Spleen (tissue), 13 donors: ENCODE measurements at places on chromosomes 4 and X. TPM values are rescaled to one million over a fixed set of nuclear protein-coding genes. Genes with fewer than 3 reads are reported as not detected.

- DNase-seq = no peak
- no peaks in the 10 kb centered on the region for H3K27me3 ChIP-seq
- H3K4me1 ChIP-seq = no peaks in the 10 kb centered on the region
These were observed 613.5 kb downstream of the IQCM start for GRCh38 chr4:149202117-149202516.

DNA sequence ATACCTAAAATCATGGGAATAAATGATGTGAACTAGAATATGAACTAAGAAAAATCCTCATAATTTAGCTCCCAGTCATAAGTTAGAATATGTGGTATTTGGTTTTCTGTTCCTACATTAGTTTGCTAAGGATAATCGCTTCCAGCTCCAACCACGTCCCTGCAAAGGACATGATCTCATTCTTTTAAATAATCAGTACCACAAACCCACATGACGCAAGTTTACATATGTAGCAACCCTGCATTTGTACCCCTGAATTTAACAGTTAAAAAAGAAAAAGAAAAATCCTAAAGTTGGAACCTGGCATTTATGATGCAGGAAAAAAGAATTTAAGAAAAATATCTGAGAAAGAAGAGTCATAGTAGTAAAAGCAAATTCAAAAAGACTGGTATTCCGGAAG, 13.3 kb downstream of the UBA6 start:
- no peak overlapping the region for H3K4me3 ChIP-seq
- H3K27ac ChIP-seq = no peak overlapping the region
- no peaks in the 10 kb centered on the region for H3K4me1 ChIP-seq
- DNase-seq = no peak

DNA sequence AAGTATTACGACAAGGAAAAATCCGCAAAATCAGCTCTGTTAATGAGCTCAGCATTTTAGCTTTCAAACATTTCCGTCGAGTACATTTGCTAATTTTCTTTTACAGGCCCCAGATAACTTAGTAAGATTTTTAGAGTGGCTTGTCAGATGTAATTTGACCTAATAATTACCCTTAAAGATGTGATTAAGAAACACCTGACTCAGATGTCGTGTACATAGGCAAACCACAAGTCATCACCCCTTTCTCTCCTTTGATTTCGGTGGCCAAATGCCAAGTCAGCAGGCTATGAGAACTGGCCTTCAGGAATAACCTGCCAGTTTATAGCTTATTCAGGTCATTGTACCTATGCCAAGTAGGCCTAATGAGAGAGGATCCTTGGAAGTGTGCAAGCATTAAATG, 369.6 kb downstream of the PCDH7 start:
- no peak overlapping the region for H3K4me3 ChIP-seq
- H3K27me3 ChIP-seq = no peaks in the 10 kb centered on the region
- no peaks in the 10 kb centered on the region for H3K36me3 ChIP-seq

DNA sequence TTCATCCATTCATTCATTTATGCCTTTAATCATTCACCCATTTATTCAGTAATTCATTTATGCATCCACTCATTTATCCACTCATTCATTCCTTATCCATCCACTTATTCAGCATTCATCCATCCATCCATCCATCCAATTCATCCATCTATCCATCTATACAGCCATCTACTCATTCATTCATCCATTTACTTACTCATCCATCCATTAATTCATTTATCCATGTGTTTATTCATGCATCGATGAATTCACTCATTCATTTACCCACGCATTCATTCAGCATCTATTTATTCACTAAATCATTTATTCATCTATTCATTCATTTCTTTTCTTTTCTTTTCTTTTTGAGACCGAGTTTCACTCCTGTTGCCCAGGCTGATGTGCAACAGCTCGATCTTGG, 10.4 kb downstream of the P2RY8 start:
- H3K27ac ChIP-seq = no peak overlapping the region
- H3K27me3 ChIP-seq = no peaks in the 10 kb centered on the region
- peaks cover 3% of the 10 kb centered on the region for H3K4me1 ChIP-seq

DNA sequence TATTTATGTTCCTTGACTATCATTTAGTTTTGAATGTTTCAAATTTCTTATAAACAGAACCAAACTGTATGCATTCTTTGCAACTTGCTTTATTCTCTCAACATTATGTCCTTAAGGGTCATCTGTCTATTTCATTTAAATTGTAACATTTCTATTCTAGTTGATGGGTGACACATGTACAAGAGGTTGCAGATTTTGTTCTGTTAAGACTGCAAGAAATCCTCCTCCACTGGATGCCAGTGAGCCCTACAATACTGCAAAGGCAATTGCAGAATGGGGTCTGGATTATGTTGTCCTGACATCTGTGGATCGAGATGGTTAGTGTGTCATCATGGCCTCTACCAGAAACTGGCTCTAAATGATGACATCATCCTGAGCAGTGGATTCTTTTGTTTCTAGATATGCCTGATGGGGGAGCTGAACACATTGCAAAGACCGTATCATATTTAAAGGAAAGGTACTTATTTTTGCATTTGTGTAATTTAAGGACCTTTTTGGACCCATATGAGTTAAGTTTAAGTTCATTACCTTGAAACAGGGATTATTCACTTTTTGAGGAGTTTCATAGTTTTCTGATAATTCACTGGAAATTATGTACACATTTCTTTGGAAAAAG, 6.1 kb downstream of the LIAS start:
- no peak overlapping the region for H3K27ac ChIP-seq
- H3K4me3 ChIP-seq = no peak overlapping the region
- peaks cover 7% of the 10 kb centered on the region for H3K4me1 ChIP-seq
- no peaks in the 10 kb centered on the region for H3K27me3 ChIP-seq

- no peaks in the 10 kb centered on the region for H3K4me1 ChIP-seq
- no peak overlapping the region for H3K27ac ChIP-seq
- DNase-seq = no peak
- no peaks in the 10 kb centered on the region for H3K36me3 ChIP-seq
- no peaks in the 10 kb centered on the region for H3K27me3 ChIP-seq
These were observed 61.1 kb downstream of the HELT start for GRCh38 chr4:185079271-185079905.

IL3RA gene
- 6.7 TPM for polyA plus RNA-seq

GRCh38 chr4:10690185-10690907, 5.8 kb upstream of the CLNK start:
- H3K4me1 ChIP-seq = peaks cover 3% of the 10 kb centered on the region
- H3K4me3 ChIP-seq = no peak overlapping the region
- DNase-seq = no peak
- no peaks in the 10 kb centered on the region for H3K27me3 ChIP-seq
- no peaks in the 10 kb centered on the region for H3K36me3 ChIP-seq
